CD14-positive monocyte (primary cell): ENCODE measurements at places on chromosomes 6 and 20.

DNA sequence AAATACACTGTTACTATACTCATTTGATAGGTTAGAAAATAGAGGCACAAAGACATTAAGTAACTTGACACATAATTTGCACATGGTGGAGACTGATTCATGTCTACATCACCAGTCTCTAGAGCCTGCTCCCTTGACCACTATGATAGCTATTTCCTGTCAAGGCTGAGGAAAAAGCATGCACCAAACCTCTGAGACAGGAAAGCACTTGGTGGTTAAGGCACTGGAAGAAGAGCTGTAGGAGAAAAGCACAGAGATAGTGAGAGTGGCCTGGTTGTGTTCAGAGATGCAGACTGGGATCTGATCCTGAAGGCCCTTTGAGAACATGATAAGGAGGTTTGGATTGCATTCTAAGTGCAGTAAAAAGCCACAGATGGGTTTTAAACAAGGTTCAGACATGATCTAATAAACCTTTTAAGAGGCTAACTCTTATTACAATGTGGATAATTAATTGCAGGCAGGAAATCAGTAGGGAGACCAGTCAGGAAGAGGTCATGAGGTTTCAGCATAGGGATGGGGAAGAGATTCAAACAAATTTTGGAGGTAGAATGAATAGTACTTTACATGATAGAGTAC is 168.9 kb downstream of the PHF3 start:
- peak; percentile 45 for DNase-seq

- no peak for DNase-seq
These were observed 54.2 kb downstream of the ROS1 start for GRCh38 chr6:117371492-117371891.

- no peak for DNase-seq
These were observed 14.5 kb downstream of the BCL2L1 start for GRCh38 chr20:31707994-31708735.

DNA sequence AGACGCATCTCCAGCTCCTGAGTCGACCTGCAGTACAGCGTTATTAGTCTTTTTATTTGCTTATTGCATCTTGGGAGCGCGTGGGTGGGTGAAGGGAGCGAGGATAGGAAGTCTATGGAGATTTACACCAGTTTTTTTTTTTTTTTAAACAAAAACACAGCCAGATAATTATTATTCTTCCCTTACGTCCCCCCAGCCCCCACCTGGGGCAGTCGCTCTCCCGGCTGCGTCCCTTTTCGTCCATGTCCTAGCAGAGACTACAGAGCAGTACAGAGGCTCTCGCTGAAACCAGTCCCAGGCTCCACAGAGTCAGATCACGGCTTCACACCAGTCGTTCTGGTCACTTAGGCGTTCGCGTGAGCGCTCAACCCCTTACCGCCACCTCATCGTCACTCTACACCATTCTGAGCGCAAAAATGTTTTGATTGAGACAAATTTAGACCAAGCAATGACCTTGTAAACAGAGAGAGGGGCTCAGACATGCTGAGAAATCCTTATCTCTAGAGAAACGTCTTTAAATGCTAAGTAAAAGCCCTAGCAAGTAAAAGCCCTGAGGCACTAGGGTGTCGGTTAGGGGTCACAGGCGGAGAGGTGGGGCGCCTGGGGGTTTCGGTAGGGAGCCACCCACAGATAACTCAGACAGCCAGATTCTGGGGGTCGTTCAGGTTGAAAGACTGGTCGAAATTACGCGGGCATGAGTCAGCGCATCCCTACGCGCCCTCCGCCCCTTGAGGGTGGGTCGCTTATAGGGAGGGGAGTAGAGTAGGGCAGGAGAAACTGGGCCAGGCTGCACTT is 975 bp upstream of the PPT2 start:
- no peak for DNase-seq

- no peak for DNase-seq
These were observed 15.6 kb upstream of the NELFCD start for GRCh38 chr20:58965270-58966064.
